Mucosa of descending colon (tissue), 3 donors: ENCODE measurements at places on chromosomes 6 and 20.

GRCh38 chr6:143504369-143504768 lies 7.2 kb downstream of the FUCA2 start:
- DNase-seq: no peak

- no peak for DNase-seq
Measured at GRCh38 chr6:72386324-72386723, 235.5 kb upstream of the KCNQ5 start.

DNA sequence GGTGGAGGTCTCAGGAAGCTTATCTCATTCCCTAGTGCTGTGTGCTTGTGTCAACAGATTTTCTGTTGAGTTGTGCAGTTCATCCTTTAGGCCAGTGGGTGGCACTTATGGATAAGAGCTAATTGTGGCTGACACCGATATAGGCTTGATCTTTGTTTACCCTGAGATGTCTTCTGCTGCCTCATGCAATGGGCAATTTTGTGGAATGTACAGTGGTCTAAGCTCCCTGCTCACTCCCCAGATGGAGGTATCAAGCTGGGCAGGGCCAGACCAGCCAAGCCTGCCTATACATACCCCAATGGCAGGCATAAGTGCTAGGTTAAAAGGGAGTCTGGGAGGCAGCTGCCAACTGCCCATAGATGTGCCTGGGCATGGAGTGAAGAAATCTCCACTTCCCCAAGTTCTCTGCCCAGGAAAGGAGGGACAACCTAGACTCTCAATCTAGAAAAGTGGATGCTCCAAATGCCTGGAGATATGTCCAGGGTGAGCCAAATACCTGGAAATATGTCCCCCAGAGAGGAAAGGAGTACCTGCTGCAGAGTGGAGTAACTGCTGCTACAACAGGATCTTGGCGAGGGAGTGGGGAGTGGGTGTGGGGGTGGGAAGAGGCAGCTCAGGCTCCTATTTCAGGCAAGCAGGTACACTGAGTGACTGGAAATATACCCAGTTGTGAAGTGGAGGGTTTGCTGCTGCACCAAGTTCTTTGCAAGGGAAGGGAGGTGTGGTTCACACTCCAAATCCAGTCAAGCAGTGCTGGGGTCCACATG lies 53.2 kb upstream of the ARG1 start:
- DNase-seq: no peak

DNA sequence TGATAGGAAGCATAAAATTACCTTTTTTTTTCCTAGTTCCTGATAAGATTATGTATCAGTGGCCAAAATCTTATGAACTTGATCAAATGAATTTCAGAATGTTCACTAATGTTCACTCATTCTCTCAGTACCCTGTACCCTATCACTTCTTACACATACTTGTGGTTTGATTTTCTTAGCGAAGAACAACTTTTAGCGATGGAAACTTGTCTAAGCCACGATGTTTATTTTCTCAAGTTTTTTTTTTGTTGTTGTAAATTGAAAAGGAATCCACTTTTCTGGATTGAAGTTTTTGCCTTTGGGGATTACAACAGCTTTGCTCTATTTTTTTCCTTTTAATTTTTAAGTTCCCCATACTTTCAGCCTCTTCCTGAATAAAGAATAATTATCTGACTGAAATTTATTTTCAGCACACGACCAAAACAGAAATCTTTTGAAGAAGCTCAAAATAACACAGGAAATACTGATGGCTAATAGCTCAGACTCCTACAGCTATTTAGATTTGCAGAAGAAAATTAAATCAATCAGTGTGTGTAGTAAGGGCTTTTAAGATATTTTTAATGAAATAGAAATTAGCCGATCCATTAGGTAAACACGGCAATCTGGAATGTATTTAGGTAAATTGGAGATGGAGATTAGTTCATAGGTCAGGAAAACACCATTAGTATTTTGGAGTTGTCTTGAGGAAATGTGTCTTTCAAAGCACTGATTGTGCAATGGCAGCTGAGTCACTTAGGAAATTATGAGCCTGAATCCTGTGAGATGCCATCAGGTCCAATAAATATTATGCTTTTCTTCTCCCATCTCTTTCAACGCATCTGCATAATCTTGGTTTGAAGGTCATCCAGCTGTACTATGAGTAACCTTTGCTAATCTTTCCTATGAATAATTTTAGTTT lies 217.5 kb downstream of the GJA1 start:
- no peak for DNase-seq

- DNase-seq: no peak
Measured at GRCh38 chr20:31677553-31678260, 40.0 kb downstream of the COX4I2 start.

- DNase-seq: no peak
Measured at GRCh38 chr20:39660965-39661364, 698.8 kb downstream of the DHX35 start.
